ENCODE measurements at places on chromosomes 11 and 22. TPM values are rescaled to one million over a fixed set of nuclear protein-coding genes. Genes with fewer than 3 reads are reported as not detected.

Gene CD82
- 14.1 TPM for total RNA-seq

Gene FUT4
- total RNA-seq, result 6.4 TPM

Gene CD44
- 2.6 TPM for total RNA-seq

Gene SLC43A3
- total RNA-seq, result 101 TPM

Gene CBX7
- total RNA-seq, result 9.5 TPM

- DNase-seq, result no peak
Measured at GRCh38 chr22:44402196-44403111, 89.7 kb upstream of the SHISAL1 start.

DNA sequence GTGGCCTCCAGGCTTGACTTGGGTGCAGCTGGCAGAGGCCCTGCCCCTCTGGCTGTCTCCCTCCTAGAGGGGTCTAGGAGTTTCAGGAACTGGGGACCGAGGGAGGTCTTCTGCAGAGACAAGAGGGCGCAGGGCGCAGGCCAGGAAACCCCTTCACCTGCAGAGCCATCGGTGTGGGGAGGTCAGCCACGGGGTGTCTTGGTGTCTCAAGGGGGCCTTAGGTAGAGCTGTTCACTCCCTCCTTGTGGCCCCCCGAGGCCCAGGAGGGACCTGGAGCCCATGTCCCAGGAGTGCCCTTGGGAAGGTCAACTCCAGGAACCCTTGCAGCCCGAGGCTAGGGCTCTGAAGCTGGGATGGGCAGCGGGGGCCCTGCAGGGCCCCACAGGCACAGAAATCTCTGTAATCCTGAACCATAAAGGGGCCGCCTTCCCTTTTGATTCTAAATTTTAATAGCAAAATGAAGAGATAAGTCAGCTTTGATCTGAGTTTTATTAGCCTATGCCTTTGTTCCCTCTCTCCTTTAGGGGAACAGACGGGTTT, 31.4 kb upstream of the TH start:
- no peak for DNase-seq

DNA sequence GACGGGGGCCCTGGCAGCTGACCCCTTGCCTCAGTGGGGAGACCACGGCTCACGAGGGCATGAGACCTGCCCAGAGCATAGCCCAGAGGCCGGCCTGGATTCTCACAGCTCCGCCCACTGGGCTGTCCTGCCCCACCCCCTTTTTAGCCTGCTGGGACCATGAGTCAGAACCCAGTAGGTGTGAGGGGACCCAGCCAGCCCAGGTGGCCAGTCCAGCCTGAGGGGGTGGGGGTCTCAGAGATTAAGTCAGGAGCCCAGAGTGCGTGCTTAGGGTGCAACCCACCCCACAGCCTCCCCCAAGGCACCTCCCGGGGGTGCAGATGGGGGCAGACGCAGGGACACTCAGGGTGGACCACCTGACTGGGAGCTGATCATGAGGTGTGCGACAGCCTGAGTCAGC, 40.1 kb upstream of the PPARA start:
- DNase-seq, result no peak

DNA sequence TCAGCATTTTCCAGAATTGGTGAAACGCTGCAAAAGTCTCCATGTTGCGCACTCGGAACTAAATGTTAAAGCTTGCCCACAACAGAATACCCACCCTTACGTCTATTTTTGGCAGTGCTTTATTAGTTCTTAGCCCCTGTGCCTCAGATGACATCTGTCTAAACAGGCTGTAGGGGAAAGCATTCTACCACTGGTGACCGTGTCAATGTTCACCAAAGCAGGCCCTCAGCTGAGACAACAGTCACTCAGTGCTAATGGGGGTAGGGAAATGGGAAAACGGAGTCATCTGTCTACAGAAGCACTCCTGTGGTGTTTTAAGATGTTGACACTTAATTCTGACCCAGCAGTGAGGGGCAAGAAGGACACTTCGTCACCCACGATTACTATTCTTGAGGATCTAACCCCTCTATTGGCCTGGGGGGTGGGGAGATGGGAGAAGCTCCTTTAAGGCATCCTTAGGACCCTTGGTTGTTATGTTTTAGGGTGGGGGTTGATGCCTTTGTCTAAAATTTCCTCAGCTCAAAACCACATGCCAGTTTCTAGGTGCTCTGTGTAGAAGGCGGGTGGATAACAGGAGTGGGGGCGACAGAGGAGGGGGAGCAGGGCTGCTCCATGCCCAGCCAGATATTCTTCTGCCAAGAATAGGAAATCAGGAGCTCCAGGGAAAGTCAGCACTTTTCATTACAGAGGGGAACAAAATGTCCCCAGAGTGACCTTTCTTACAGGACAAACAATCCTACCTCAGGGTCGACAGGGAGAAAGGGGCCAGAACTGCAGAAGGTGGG, 15.6 kb upstream of the MFRP start:
- DNase-seq, result no peak
